ENCODE measurements at places on chromosomes 13 and 19.

DNA sequence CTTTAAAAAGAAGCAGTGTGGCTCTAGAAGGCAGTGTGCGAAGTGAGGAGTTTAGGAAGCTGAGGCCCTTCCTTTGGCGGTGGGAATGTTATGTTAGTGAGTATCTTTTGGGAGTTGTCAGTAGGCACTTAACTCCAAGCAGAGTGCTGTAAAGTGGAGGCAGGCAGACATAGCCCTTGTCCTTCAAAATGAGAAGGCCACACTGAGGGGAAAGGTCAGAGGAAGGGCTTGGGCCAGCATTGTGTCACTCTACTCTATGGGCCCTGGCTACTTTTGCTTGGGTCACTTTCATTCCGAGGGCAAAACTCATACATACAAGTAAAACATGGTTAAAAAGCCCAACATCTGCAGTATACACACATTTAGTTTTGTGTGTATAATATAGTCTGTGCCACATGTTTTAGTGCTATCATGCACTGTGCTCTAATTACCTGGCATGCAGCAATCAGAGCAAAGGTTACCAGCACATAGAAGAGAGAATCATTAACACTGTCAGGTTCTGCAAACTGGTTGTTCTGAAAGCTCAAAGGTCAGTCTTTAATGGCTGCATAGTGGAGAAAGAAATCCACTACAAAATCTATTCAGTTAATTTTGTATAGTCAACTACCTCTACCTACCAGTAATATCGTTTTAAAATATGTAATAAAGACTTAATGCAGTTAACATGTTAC lies 64.4 kb downstream of the WASF3 start:
- no peak for DNase-seq

DNA sequence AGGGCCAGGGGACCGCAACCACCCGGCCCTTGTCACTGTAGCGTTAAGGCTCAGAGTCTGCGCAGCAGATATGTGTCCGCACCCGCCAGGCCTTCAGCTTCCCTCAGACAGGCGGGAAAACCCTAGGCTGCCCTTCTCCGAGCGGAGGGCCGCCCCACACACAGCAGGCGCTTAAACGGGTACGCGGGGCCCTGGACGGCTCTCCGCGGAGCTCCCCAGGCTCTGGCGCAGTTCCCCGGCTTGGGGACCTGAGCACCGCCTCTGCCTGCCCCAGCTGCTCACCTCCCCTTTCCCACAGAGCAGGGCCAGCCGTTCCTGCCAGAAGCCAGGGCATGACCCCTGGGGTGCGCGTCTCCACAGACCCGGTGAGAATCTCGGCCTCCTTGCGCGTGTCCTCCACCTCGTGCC lies 593 bp downstream of the ZNF135 start:
- DNase-seq, result no peak

GRCh38 chr13:51879133-51879532 lies 17.4 kb downstream of the CCDC70 start:
- no peak for DNase-seq

- peak; percentile 76 for DNase-seq
Measured at GRCh38 chr19:44356383-44357111, at the start of gene ZNF112. Gene ZNF112 (minus strand): TSS chr19:44356680. CDS start chr19:44340539, 16,141 bp downstream.

GRCh38 chr19:42397263-42398166 lies 7.4 kb upstream of the CNFN start:
- no peak for DNase-seq

GRCh38 chr19:7861619-7862412 lies 12.4 kb downstream of the PRR36 start:
- DNase-seq, result no peak

DNA sequence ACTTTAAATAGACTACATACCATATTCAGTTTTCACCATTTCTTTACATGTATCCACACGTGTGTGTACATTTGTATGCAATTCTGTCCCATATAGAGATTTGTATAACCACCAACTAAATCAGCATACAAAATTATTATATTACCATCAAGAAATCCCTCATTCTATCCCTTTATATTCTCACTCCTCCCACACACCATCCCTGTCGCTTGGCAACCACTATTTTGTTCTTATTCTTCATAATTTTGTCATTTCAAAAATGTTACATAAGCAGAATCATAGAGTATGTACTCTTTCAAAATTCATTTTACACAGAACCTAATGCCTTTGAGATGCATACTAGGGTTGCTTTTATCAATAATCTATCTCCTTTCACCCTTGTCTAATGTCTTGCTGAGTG lies 740.5 kb downstream of the SLITRK5 start:
- DNase-seq, result no peak

DNA sequence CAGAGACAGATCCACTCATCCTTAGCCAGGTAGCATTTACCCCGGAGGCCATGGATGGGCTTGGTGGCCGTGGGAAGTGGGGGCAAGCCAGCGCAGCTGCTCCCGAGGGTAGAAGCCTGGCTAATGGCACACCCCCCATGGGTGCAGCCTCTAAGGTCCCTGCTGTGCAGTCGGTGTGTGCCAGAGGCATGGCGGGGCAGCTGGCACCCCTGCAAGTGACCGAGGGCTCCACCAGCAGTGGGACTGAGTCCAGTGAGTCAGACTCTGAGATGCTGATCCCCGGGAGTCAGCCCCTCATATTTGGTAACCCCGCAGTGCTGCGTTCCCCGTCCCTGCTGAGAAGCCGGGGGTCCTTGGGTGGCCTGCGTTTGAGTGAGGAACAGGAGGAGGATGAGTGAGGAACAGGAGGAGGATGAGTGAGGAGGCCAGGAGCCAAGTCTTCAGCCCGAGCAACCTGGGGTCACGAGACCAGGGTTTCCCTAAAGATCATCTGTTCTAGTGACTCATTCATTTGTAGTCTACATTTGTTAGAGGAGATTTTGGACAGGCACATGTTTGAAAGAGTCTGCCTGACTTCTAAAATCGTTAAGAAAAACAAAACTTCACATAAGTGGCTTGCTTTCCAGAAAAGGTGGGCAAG lies 180.7 kb downstream of the STK24 start:
- DNase-seq, result no peak

GRCh38 chr19:51382004-51382403 lies 5.8 kb downstream of the LIM2 start:
- DNase-seq, result no peak

GRCh38 chr19:39406656-39407409 lies at the start of gene ZFP36:
Gene ZFP36 (plus strand): TSS chr19:39406847. CDS start chr19:39406905, 58 bp downstream.
- DNase-seq, result no peak

Measured in left renal cortex interstitium (tissue), 4 donors.